GM12892 (cell line): ENCODE measurements at places on chromosomes 1 and 21.

DNA sequence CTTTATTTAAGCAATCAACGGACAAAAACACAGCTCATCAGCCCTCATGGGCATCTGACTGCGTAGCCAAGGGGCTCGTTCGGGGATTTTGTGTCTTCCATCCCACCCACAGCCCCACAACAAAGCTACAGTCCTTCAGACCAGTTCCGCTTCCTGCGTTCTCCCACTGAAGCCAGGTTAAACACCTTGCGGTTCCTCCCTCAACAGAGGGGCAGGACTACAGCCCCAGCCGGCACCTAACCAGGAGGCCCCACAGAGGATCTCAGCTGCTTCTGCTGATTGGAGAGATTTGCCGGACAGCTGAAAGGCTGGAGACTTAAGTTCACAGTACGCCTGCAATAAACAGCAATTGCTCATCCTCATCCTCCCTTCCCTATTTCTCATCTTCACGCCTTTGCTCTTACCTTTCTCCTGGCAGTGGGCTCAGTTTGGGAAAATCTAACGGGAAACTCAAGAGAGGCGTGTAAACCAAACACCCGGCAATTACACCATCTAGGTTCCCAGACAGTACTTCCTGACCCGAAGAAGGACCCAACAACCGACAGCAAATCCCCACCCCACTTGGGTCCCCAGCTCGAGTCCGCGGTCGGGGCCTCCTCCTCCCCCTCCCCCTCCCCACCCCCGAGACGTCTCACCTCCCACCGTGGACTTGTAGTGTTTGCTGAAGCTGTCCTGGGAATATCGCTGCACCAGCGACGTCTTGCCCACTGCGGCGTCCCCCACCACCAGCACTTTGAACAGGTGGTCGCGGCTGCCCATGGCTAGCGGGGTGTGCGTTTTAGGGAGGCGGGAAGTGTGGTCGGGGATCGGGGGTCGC is 876 bp downstream of the RAB29 start:
- DNase-seq = no peak

DNA sequence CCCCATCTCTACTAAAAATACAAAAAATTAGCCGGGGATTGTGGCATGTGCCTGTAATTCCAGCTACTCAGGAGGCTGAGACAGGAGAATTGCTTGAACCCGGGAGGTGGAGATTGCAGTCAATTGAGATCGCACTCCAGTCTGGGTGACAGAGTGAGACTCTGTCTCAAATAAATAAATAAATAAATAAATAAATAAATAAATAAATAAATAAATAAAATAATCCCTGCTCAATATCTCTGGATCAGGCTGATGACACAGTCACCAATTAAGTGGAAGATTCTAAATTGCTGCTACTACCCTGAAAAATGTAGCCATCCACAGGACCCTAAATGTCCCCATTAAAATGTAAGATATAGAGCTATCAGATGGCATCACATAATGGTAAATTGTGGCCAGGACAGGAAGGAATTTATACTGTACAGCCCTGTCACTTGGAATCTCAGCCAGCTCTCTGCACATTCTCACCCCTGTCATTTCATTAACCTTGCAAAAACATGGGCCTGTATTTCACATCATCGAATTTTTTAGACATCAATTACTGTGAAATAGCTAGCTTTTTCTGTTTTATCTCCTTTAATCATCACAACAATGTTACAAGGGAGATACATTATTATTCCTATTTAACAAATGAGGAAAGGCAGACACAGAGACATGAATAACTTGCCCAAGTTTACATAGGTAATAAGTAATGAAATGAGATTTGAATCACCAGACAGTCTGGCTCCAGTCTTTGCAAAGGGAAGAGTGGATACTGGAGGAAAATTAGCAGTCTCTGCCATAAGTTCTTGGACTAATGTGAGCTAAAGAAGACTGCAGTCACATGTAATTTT is 56.7 kb upstream of the NTPCR start:
- no peak for DNase-seq

- DNase-seq = no peak
Observed at GRCh38 chr1:36232212-36233095, 8.2 kb downstream of the THRAP3 start.

DNA sequence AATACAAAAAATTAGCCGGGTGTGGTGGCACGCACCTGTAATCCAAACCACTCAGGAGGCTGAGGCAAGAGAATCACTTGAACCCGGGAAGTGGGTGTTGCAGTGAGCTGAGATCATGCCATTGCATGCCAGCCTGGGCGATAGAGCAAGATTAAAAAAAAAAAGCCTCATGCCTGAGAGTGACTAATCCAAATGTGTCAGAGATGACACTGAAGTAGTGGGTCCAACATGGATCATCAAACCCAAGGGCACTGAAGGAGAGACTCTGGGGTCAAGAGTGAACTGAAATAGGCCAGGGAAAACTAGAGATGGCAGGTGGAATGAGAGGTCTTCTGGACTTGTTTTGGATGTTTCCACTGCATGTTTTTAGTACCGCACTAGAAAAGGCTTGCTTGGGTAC is 10.2 kb upstream of the CACHD1 start:
- DNase-seq = no peak

DNA sequence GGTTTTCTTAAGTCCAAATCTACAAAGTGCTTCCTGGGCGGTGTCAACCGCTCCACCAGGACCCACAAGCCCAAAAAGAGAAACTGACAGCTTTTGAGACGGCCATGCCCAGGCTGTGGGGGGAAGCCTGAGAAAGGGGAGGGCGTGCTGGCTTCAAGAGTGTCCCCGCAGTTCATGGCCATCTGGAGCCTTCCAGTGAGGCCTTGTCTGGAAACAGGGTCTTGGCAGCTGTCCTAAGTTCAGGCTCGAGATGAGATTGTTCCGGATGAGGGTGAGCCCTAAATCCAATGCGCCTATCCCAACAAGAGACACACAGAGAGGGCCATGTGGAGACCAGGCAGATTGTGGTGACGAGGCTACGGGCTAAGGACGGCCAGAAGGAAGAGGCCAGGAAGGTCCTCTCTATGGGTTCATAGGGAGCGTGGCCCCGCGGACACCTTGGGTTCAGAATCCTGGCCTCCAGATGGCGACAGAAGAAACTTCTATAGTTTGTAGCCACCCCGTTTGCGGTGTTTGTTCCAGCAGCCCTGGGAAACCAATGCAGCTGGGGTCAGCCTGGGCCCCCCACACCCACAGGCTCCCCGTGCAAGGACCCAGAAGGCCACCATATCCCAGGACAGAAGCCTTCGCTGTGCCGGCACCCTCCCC is 70.2 kb downstream of the ARHGEF16 start:
- DNase-seq = no peak

- DNase-seq = no peak
Observed at GRCh38 chr1:60059468-60059867, 14.1 kb downstream of the C1orf87 start.

- no peak for DNase-seq
Observed at GRCh38 chr1:103211073-103211472, 102.8 kb upstream of the COL11A1 start.

GRCh38 chr21:30209601-30210000 is 6.3 kb downstream of the CLDN8 start:
- DNase-seq = no peak

- no peak for DNase-seq
Observed at GRCh38 chr1:215260711-215261110, 178.2 kb downstream of the KCNK2 start.

DNA sequence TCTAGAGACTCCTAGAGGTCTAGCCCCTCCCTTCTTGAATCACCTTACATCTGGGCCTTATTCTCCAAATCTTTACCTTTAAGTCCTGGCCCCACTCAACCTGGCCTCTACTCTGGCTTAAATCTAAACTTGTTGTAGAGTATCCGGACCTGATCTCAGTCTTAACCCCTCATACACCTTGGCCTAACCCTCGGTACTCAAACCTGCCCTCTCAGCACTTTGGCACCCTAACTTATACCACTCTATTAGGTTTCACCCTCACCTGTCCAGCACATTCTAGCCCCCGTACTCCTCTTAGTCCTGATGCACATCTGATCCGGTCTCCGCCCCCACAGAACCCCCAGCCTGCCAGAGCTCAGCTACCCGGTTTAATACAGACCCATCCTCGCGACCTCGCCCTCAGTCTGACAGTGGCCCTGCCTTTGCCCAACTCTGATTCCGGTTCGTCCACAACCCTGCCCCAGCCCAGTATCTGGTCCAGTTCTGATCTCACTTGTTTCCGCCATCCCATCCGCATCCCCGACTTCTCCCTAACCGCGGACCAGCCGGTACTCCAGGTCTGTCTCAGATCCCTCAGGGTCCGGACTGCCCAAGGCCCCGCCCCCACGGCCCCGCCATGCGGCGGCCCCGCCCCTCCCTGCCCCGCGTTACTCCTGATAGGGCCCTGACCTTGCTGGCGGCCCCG is 1.5 kb downstream of the TRIM62 start:
- no peak for DNase-seq

DNA sequence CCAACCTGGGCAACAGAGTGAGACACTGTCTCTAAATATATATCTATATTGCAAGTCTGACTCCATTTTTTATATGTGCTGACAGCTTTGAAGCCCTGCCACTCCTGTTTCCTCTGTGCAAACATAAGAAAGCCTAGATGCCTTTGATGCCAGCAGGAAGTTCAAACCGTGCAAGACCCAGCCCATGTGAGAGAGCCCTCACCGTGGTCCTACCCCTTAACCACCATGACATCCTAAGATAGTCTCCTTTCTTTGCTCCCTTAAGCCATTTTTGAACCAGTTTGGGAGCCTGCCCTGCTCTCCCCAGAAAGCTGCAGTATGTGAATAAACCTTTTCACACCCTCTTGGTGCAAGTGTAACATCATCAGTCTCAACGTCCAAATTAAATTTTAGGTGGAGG is 3.7 kb upstream of the DIPK1A start:
- no peak for DNase-seq

- DNase-seq = no peak
Observed at GRCh38 chr1:205447457-205448341, 8.1 kb downstream of the BLACAT1 start.

DNA sequence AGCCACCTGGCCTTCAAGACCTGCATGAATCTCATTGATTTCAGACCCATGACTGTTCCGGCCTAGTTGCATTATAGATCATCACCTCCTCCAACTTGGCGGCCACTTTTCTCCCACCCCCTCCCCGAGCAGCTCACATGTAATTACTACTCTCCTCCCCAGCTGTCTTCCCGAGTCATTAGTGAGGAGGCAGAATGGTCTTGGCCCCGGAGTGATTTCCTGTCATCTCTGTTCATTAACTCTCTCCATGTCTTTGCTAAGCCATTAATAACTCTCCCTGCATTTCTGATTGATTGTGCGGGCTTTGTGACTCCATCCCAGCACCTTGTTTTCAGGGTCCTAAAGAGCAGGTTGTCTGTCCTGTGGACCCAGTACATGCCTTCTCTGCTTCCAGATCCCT is 75.6 kb upstream of the CNTN2 start:
- no peak for DNase-seq

DNA sequence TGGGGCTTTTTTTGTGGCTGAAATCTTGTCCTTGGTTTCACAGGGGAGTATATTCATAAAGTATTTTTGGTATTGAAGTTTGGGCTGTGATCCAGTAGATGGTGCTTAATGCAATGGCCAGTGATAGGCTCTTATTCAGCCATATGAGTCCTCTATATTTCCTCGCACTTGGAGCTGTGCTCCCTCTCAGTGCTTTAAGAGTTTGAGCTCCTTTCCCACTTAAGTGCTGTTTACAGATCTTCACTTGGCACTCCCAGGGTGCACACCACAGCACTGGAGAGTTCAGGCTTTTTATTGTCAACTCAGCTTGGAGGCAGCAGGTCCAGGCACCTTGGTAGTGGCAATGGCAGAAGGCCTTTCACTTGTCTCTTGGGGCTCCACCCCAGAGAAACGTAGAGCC is 54.9 kb downstream of the DRAM2 start:
- DNase-seq = no peak

DNA sequence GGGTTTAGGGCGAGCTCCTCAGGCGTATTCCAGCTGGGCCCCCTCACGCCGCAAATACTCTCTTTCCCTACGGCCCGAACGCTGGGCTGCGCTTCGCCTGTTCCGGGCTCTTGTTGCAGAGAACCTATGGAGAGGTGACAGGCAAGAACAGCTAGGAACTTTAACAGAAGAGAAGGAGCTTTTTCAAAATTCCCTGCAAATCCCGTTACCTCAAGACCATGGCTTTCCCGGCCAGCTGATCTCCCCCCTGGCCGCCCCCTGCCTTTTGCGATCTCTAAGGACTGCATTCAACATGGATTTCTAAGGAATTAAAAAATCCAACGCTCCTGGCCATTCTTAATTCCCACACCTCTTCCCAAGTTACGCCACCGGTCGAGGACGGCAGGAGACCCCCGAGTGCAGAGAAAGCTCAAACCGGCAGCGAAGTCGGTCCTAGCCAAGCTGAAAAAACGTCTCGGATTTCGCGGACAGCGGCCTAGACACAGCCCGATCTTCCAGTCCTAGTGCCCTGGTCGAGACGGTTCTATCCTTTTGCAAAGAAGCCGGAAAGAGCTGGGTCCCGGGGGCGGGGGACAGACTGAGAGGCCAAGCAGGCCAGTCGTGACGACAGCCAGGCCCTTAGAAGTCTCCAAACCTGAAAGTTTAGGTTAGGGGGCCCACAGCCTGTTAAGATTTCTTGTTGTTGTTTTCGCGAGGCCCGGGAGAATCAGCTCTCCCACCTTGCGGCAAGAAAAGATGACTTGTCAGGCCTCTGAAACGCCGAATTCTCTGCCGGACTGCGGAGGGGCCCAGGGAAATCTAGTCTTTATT is 1.1 kb upstream of the TBX15 start:
- DNase-seq = no peak

DNA sequence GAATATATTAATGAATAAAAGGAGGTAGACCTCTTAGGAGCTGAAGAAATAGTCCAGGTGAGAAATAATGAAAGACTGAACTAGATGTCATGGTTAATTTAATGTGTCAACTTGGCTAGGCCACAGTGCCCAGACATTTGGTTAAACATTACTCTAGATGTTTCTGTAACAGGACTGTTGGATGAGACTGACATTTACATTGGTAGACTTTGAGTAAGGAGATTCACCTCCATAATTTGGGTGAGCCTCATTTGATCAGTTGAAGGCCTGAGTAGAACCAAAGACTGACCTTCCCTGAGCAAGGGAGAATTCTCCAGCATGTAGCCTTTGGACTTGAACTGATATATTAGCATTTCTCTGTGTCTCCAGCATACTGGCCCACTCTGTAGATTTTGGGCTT is 49.2 kb upstream of the TACSTD2 start:
- DNase-seq = no peak

- DNase-seq = no peak
Observed at GRCh38 chr21:42376338-42376982, 10.1 kb upstream of the TFF1 start.

GRCh38 chr21:38567335-38567969 is 69.2 kb upstream of the ERG start:
- no peak for DNase-seq
